Bone marrow (tissue), 2 donors: ENCODE measurements at places on chromosomes 2 and 18.

DNA sequence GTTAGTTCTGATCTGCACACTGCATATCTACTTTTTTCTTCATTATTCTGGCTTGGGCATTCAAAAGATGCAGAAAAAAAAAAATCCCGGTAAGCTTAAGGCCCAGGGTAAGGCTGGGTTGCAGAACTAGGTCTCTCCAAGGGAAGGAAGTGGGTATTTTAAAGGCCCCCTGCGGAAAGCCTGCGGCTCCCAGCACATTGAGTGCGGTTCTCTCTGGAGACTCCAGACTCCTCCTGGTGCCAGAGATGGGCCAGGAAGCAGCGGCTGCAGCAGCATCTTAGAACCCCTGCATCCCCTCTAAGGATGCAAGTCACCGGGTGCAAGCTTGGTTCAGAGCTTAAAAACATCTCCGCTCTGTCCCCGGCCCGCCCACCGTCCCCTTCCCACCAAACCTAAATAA, 49.5 kb downstream of the TGIF1 start:
- DNase-seq: peak; percentile 48

DNA sequence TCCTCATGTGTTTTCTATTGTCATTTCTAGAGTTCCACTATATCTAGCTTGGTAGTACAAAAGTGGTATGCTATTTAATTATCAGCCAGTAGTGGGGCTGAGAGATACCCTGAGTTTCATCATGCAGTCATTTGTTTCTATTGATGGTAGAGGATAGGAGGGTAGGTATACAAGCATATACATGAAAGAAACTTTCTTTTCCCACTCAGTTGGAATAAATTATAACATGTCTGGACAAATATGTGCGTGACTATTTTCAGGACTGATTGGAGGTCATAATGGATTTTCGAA, 633.2 kb downstream of the NRXN1 start:
- DNase-seq: no peak

DNA sequence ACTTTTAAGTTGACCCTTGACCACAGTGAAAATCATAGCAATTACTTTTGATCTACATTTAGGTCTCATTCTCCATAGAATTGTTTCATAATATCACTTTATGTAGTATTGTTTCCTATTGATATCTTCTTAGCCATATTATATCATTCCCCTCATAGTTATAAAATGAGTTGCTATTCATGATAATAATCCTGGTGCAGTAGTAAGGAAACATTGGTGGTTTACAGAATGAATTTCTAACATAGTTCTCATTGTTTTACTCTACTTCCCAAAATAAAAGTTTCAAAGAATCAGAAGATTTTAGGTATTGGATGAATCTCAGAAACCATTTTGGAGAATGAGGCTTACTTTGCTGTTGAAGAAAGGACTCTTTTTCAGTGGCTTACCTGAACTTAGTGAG, 246.0 kb downstream of the PARD3B start:
- no peak for DNase-seq

- DNase-seq: no peak
These were observed 819.8 kb upstream of the ID2 start for GRCh38 chr2:7861910-7862702.

- DNase-seq: no peak
These were observed 11.7 kb upstream of the CHMP1B start for GRCh38 chr18:11839556-11839955.

DNA sequence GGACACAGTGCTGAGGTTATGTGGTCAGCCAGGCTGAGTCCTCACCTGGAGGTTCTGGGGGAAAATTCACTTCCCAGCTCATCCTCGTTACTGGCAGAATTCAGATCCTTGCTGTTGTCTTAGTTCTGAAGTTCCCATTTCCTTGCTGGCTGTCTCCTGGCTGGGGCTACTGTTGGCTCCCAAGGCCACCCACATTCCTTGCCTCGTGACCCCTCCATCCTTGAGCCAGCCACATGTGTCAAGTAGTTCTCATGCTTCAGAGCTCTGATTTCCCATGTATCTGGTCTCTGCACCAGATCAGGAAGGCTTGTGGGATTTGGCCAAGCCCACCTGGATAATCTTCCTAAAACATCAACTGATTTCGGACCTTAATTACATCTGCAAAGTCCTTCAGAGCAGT, 38.1 kb upstream of the RFX8 start:
- DNase-seq: no peak

DNA sequence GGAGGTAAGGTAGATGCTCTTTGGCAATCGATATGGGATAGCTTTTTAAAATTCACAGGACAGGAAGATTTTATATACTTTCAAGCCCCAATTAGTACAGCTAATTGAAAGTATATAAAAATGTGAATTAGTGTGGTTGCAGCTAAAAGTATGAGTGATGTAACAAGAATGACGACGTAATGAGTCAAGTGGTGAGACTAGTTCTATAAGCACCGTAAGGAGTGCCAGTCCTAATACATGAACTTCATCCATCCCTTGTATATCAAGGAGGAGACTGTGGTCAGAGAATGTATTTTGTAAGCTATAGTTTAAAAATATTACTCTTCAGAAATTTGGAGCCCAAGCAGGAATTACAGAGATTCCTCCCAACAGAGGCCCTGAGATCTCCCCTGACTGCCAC, 25.8 kb downstream of the DNAJC27 start:
- no peak for DNase-seq

- no peak for DNase-seq
These were observed 93.0 kb upstream of the KLHL29 start for GRCh38 chr2:23292024-23292423.

DNA sequence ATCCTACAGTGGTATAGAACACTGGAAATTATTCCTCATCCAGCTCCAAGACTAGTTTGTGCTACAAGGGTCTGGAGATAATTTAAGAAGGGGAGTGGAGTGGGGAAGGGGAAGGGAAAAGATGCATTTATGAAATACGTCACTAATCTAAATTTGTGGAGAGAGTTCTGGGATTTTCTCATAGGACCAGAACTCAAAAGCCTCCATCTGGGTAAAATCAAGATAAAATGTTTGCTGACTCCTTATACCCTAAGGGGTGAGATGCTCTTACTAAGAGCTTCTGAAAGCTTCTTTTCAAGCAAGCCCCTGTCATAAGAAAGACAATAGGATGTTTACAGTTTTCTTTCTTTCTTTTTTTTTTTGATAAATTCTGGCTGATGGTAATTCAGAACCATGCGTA, 88.5 kb upstream of the RBMS1 start:
- no peak for DNase-seq

DNA sequence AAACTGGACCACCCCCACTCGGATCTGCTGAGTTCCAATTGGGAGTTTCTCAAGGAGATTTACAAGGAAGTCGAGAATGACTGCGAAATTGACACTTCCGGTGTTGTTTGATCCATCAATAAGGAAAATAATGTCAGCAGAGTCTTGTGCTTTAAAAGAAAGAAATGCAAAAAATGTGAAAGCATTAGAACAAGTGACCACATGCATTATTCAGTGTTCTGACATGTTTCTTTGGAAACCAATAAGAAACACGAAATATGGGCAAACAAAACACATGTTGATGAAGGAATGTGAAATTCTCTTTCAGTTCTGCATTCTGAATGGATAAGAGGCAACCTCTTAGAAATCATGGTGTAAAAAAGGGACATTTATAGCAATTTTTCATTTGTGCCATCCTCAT, 25.9 kb downstream of the COL6A3 start:
- DNase-seq: no peak

DNA sequence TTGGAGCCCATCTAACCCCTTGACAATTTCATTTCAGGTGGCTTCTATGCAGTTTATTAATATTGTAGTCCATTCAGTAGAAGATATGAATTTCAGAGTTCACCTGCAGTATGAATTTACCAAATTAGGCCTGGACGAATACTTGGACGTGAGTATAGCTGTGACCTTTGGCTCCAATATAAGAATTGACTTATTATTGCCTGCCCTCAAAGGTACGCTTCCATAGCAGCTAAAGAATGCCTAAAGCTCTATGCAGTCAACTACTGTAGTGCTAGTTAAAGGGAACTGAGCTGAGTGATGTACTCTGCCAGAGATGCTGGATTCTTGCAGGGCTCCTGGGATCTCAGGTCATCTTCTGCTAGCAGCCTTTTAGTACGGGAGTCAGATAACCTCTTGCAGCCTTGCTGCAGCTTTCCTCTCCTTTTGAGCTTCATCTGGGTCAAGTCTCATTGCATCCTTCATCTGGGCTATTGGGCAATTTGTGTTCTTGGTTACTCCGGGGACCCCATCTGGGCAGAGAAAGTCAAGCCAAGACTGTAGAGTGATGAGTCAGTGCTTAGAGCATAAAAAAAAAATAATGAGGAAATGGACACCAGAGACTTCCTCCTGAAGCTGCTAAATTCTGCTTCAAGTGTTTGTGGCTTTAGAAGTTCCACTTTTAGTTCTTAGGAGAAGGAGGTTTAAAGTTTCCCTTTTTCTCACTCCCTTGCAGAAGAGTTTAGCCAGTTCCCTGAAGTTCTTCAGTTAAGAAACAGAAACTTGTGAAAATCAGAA, 105.6 kb downstream of the PRPF40A start:
- DNase-seq: peak; percentile 23

- no peak for DNase-seq
These were observed 63.2 kb downstream of the DLGAP1 start for GRCh38 chr18:4391859-4392258.

DNA sequence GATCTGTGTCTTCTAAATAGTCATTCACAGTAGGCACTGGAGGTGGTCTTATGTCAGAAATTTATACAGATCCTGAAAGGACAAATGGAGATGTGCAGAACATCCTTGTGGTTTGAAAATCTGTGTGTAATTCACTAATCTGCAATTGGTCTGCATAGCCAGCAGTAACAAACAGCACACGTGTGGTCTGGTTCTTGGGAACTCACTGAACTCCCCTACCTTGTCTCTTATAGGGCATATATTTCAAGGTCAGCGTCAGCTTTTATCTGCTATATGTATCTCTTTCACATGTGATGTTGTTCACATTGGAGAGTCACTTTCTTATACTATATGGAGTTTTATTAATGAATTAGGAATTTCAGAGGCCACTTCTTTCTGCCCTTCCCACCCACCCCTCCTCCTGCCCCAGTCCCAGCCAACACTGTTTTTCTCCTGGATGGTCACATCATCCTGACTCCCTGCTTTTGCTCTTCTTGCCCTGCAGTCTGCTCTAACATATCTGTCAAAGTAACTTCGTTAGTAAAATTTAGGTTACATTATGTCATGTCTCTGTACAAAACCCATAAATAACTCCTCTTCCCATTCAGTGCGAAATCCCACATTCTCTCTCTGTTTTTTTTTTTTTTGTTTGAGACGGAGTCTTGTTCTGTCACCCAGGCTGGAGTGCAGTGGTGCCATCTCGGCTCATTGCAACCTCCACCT, 35.4 kb upstream of the CABYR start:
- no peak for DNase-seq

GRCh38 chr2:88735853-88736252, 44.4 kb downstream of the RPIA start:
- no peak for DNase-seq

- DNase-seq: no peak
These were observed 97.9 kb downstream of the ATL2 start for GRCh38 chr2:38279201-38279600.

- DNase-seq: peak; percentile 94
These were observed 435.6 kb upstream of the HS6ST1 start for GRCh38 chr2:128754246-128754724.

DNA sequence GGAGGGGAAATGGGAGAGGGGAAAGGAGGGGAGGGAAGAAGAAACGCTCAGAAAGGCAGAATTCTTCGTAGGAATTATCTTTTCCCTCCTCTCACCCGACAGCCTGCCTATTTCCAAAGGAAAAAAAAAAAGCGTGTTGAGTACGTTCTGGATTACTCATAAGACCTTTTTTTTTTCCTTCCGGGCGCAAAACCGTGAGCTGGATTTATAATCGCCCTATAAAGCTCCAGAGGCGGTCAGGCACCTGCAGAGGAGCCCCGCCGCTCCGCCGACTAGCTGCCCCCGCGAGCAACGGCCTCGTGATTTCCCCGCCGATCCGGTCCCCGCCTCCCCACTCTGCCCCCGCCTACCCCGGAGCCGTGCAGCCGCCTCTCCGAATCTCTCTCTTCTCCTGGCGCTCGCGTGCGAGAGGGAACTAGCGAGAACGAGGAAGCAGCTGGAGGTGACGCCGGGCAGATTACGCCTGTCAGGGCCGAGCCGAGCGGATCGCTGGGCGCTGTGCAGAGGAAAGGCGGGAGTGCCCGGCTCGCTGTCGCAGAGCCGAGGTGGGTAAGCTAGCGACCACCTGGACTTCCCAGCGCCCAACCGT, at the start of gene GAD1:
Gene GAD1, plus strand, starts transcription at position 384 of the 589 bp plus-strand sequence. CDS start 1,705 bp downstream, outside the sequence.
- peak; percentile 61 for DNase-seq
